ENCODE measurements at places on chromosomes 12 and 14.
A peak's percentile ranks its signal among the peaks of the same experiment; 100 is the strongest.

DNA sequence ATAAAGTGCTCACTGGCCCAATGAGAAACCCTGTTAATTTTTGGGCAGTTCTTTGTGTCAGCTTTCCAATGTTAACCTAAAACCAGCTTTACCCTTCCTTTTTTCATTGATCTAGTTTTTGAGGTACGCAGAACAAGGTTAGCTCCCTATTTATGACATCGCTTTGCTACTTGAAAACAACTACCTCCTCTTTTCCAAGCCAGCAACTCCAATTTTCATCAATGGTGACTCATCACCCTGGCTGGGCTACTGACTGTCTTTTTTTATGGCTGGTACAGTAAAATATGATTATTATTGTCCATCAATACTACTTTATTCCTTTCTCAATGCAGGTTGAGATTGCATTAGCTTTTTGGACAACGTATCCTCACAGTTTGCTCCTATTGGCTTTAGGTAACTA lies 22.5 kb upstream of the AKAP6 start:
- no peak for DNase-seq
- H3K4me1 ChIP-seq, result no peaks in the 10 kb centered on the region
- H3K36me3 ChIP-seq, result no peaks in the 10 kb centered on the region
- no peak overlapping the region for H3K4me3 ChIP-seq
- H3K27ac ChIP-seq, result no peak overlapping the region
- H3K27me3 ChIP-seq, result no peaks in the 10 kb centered on the region

- no peak for DNase-seq
- no peaks in the 10 kb centered on the region for H3K4me1 ChIP-seq
- H3K36me3 ChIP-seq, result no peaks in the 10 kb centered on the region
- H3K27me3 ChIP-seq, result no peaks in the 10 kb centered on the region
These were observed 31.6 kb downstream of the KCNC2 start for GRCh38 chr12:75177997-75178396.

DNA sequence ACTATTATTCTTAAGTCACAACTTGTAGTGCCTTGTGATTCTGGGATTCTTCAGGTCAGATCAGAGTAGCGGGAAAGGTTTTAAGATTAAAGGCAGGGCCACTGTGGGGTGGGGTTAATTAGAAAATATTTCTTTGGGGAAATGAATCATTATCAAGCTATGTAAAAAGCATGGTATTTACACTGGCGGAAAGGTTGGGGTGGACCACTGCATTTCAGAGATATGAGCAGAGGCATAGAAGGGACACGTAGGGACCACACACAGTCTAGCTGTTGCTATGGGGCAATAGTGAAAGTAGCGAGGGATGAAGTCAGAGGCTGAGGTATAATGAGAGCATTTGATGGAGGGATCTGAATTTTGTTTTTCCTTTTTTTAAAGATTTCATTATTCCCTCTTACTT lies 31.7 kb upstream of the KCNH3 start:
- no peak for DNase-seq
- H3K4me3 ChIP-seq, result no peak overlapping the region
- H3K27ac ChIP-seq, result no peak overlapping the region
- peaks cover 10% of the 10 kb centered on the region for H3K4me1 ChIP-seq
- no peaks in the 10 kb centered on the region for H3K27me3 ChIP-seq

- H3K36me3 ChIP-seq, result no peaks in the 10 kb centered on the region
- H3K27ac ChIP-seq, result no peak overlapping the region
- H3K27me3 ChIP-seq, result no peaks in the 10 kb centered on the region
- no peak for DNase-seq
These were observed 508.5 kb downstream of the FOXG1 start for GRCh38 chr14:29274890-29275596.

- H3K27ac ChIP-seq, result no peak overlapping the region
- H3K4me3 ChIP-seq, result no peak overlapping the region
- no peak for DNase-seq
- peaks cover 38% of the 10 kb centered on the region for H3K4me1 ChIP-seq
These were observed 1.3 kb upstream of the ASCL1 start for GRCh38 chr12:102955926-102956737.

DNA sequence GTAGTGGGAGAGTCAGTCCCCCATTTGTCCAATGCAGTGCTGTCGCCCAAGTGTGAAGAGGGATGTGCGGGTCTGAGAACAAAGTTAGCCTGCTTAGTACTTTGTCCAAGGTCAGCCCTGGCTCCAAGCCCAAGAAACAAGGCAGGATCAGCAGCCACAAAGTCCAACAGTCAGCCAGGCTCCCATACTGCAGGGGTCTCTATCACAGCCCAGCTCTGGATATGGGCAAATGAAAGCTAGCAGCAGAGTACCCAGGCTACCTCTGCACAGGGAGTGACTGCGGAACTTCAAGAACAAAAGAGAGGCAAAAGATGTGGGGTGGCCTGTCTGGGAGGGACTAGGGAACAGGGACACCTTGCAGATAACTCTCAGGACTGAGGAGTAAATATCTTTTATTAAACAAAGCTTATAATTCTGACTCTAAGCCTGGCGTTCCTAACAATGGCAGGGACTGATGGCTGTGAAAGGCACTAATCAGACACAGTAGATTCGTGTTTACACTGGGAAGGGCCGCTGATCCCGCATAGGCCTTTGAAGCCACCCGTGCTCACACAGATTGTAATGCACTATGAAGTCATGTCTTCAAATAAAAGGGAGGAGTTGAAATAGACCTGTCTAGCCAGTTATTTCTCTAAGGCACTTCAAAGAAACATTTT lies 91.0 kb upstream of the EEA1 start:
- H3K4me1 ChIP-seq, result no peaks in the 10 kb centered on the region
- DNase-seq, result no peak
- H3K27me3 ChIP-seq, result no peaks in the 10 kb centered on the region
- H3K36me3 ChIP-seq, result no peaks in the 10 kb centered on the region

DNA sequence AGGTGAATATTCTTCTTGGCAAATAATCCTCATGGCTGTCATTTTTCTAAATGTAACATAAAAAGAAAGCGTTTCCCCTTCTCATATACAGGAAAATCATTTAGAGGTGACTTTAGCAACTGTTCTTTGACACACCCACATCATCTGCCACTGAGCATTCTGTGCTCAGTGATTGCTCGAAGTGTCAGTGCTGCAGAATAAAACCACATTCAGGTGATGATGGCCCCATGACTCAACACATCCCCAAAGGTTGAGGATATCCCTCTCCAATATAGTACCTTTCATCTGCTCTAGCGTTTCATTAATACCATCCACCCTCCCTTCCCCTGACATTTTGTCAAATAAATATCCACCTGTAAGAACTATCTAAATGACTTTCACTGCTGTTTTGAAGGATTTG lies 28.7 kb upstream of the CPSF6 start:
- H3K36me3 ChIP-seq, result no peaks in the 10 kb centered on the region
- no peak for DNase-seq
- H3K27ac ChIP-seq, result no peak overlapping the region
- no peaks in the 10 kb centered on the region for H3K4me1 ChIP-seq
- H3K4me3 ChIP-seq, result no peak overlapping the region
- no peaks in the 10 kb centered on the region for H3K27me3 ChIP-seq

DNA sequence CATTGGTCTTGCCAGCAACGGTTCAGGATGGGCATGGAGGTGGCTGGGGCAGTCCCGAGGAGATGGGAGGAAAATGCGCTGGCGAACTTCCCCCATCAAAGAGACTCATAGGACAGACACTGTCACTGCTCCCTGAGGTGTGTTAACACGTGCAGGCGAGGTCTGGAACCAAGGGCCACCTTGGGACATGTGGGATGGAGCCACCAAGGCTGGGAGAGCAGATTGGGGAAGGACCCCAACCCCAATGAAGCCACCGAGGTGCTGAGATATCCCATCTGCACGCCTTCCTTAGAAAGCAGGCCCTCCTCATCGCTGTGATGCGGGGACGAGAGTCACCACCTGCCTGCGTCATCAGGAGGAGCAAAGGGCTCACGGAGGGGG lies 16.9 kb upstream of the BEGAIN start:
- H3K4me1 ChIP-seq, result no peaks in the 10 kb centered on the region
- no peak overlapping the region for H3K27ac ChIP-seq
- H3K4me3 ChIP-seq, result no peak overlapping the region
- peaks cover 3% of the 10 kb centered on the region for H3K27me3 ChIP-seq

- H3K27me3 ChIP-seq, result no peaks in the 10 kb centered on the region
- H3K4me3 ChIP-seq, result no peak overlapping the region
- no peak for DNase-seq
- H3K27ac ChIP-seq, result no peak overlapping the region
- no peaks in the 10 kb centered on the region for H3K4me1 ChIP-seq
These were observed 176.7 kb downstream of the ADGRD1 start for GRCh38 chr12:131130311-131130911.

DNA sequence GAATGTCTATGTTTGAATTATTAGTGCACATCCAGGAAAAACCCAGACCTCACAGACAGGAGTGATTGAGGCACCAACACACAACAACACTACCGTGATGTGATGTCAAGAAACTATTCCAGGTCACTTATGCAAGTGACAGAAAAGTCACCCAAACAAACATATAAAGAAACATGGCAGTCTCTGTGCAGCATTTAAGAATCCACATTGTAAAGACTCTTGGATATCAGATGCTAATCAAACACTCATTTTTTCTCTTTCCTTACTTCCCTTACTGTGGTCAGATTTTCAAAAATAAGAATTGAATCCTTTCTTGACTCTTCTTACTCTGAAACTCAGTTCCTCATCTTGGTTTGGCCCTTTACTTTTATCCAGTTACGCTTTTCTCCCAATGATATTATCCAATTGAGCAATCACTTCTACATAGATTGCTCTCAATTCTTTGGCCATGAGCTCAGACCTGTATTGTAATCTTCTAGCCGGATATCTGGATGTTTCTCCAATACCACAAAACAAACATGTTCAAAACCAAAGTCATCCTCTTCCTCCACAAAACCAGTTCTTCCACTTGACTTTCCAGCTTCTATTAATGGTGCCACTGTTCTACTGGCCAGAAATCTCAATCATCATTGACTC lies 115.4 kb downstream of the DUSP6 start:
- H3K36me3 ChIP-seq, result no peaks in the 10 kb centered on the region
- H3K4me1 ChIP-seq, result peaks cover 63% of the 10 kb centered on the region
- H3K4me3 ChIP-seq, result no peak overlapping the region
- no peak overlapping the region for H3K27ac ChIP-seq

- no peaks in the 10 kb centered on the region for H3K27me3 ChIP-seq
- peaks cover 54% of the 10 kb centered on the region for H3K4me1 ChIP-seq
- no peak overlapping the region for H3K27ac ChIP-seq
- no peak overlapping the region for H3K4me3 ChIP-seq
These were observed 124.4 kb downstream of the MED13L start for GRCh38 chr12:116153113-116153512.

- peak overlapping the region; percentile 24 for H3K27ac ChIP-seq
- H3K36me3 ChIP-seq, result peaks cover 73% of the 10 kb centered on the region
- H3K4me1 ChIP-seq, result peaks cover 80% of the 10 kb centered on the region
- H3K27me3 ChIP-seq, result no peaks in the 10 kb centered on the region
These were observed 5.6 kb downstream of the ERH start for GRCh38 chr14:69392481-69392880.

- no peak overlapping the region for H3K4me3 ChIP-seq
These were observed 19.5 kb downstream of the GCN1 start for GRCh38 chr12:120175062-120175461.

DNA sequence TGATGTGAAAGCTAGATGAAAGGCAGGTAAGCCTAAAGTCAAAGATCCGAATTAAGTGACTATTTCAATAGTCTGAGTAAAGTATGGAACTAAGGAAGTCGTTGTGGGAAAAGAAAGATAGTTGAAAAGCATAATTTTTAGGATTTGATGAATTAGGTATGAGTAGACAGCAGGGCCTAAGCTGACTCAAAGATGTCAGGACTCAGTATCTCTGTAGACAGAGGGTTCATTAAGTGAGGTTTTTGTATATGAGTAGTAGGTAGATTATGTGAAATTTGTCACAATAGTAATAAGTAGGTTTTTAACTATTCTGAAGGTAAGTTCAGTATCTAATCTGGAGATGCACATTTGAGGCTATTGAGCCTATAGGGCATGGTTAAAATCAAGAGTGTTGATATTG lies 196.4 kb downstream of the RASSF9 start:
- no peaks in the 10 kb centered on the region for H3K4me1 ChIP-seq
- no peak overlapping the region for H3K4me3 ChIP-seq
- H3K27me3 ChIP-seq, result no peaks in the 10 kb centered on the region
- no peak overlapping the region for H3K27ac ChIP-seq
- H3K36me3 ChIP-seq, result no peaks in the 10 kb centered on the region
- no peak for DNase-seq

- no peaks in the 10 kb centered on the region for H3K4me1 ChIP-seq
- no peaks in the 10 kb centered on the region for H3K27me3 ChIP-seq
- H3K36me3 ChIP-seq, result no peaks in the 10 kb centered on the region
- no peak overlapping the region for H3K27ac ChIP-seq
These were observed 47.0 kb downstream of the GALNT8 start for GRCh38 chr12:4767186-4767585.

GRCh38 chr12:71767183-71767582 lies 12.5 kb downstream of the RAB21 start:
- H3K4me3 ChIP-seq, result no peak overlapping the region
- no peaks in the 10 kb centered on the region for H3K27me3 ChIP-seq
- no peak for DNase-seq
- peak overlapping the region; percentile 70 for H3K27ac ChIP-seq
- peaks cover 61% of the 10 kb centered on the region for H3K4me1 ChIP-seq

DNA sequence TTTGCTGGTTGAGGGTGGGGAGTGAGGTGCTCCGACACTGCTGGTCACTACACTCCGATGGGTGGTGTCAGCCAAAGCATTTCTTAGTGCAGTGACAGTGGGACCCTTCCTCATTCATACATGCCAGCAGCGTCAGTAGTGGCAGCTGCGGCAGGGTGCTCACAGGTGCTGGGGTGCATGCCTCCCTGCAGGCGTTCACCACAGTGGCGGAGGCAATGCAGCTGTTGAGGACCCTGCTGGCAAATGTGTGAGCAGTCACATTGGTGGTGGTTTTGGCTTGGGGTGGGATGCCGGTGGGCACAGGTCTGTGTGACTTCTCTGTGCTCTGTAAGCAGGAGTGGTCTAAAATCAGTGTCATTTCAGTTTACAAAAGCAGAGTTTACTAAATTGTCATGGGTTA lies 464.6 kb downstream of the FUT8 start:
- no peak overlapping the region for H3K4me3 ChIP-seq
- H3K36me3 ChIP-seq, result no peaks in the 10 kb centered on the region
- no peak overlapping the region for H3K27ac ChIP-seq
- no peaks in the 10 kb centered on the region for H3K27me3 ChIP-seq
- no peak for DNase-seq

DNA sequence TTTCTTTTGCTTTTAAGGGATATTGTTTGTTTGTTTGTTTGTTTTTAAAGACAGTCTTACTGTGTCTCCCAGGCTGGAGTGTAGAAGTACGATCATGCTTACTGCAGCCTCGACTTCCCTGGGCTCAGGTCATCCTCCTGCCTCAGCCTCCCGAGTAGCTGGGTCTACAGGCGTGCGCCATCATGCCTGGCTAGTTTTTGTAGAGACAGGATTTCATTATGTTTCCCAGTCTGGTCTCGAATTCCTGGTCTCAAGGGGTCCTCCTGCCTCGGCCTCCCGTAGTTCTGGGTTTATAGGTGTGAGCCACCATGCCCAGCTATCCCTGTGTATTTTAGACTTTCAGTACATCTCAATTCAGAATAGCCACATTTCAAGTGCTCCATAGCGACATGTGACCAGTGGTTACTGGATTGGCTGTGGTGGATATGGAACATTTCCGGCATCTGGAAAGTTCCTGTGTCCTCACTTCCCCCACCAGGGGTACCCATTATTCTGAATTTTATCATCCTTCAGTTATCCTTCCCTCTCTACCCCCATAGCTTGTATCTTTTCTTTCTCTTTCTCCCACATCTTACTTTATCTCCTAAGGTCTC lies 61.1 kb downstream of the HRK start:
- no peaks in the 10 kb centered on the region for H3K27me3 ChIP-seq
- peaks cover 11% of the 10 kb centered on the region for H3K4me1 ChIP-seq
- peak overlapping the region; percentile 46 for H3K4me3 ChIP-seq
- DNase-seq, result no peak
- no peak overlapping the region for H3K27ac ChIP-seq
- peaks cover 4% of the 10 kb centered on the region for H3K36me3 ChIP-seq

Data from activated naive CD4-positive, alpha-beta T cell treated with anti-CD3 and anti-CD28 coated beads for 36 hours (primary cell).